ENCODE measurements at places on chromosomes 1 and 21.
A peak's percentile ranks its signal among the peaks of the same experiment; 100 is the strongest.

DNA sequence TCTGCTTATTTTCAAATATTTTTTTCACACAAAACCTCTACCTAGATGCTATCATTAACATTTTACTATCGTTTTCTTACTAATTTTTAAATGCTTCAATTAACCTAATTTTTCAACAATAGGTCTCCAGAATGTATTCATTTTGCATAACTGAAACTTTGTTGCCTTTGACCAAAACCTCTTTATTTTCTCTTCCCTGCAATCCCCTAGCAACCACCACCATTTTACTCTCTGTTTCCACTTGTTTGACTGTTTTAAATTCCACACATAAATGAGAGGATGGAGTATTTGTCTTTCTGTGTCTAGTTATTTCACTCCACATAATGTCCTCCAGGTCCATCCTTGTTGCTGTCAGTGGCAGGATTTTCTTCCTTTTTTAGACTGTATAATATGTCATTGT is 9.5 kb upstream of the F13B start:
- no peak for DNase-seq

DNA sequence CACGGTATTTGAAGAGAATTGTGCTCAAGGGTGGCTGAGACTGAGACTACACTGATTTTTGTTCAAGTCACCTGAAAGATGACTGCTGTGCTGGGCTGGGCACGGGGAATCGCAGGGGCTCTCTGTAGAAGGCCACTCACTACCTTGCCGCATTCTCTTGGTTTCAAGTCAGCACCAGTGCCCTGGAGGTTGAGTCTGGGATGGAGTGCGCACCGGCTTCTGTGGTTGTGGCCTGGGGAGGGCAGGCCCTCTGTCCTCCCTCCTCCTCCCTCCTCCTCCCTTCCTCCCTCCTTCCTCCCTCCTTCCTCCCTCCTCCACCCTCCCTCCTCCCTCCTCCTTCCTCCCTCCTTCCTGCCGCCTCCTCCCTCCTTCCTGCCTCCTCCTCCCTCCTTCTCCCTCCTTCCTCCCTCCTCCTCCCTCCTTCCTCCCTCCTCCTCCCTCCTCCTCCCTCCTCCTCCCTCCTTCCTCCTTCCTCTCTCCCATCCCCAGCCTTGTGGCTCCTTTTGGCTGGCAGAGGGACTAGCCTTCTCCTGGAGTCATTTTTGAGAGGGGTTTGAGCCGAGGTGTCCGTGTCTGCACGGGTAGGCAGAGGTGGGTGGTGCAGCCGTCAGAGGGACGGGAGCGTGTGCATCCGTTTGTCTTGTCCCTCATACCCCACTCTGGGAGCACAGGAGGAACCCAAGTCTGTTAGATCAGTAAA is 9.5 kb downstream of the RER1 start:
- no peak for DNase-seq

GRCh38 chr1:19797827-19798226 is 1.9 kb downstream of the TMCO4 start:
- DNase-seq, result no peak

DNA sequence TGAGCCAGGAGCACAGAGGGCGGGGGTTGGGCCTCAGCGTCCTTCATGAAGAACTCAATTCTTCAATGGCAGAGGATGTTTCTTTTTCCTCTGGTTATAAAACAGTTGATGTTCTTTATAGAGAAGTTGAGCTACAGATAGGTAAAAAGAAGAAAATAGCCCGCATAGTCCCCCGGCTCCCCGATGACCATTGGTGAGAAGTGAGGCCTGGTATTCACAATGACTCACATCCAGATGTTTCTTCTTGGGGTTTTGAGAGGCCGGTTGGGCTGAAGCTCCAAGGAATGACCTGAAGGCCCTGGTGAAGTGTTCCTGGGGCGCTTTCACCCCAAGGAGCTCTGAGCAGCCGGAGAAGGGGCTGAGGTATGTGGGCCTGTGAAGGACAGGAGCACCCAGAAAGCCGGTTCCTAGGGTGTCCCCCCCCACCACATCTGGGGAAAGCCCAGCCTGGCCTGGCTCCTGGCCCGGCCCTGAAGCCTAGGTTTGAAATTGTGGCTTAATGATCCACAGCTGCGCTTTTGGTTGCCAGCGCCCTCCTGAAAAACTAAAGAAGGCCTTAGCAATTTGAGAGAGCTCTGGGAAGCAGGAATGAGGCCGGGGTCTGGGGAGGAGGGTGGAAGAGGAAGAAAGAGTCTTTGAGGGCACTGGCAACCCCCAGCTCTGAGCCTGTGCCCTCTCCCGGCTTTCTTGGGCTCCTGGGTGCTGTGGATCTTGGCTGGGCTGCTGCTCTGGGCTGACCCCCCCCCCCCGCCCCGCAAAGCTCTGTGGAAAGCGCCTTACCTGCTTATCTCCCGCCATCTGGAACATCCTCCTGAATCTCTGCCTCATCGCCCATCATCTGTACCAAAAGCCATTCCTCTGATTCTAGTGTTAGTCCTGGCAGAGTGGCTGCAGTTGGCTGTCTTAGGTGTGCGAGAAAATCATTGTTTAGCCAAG is 444.7 kb downstream of the CAMTA1 start:
- no peak for DNase-seq

DNA sequence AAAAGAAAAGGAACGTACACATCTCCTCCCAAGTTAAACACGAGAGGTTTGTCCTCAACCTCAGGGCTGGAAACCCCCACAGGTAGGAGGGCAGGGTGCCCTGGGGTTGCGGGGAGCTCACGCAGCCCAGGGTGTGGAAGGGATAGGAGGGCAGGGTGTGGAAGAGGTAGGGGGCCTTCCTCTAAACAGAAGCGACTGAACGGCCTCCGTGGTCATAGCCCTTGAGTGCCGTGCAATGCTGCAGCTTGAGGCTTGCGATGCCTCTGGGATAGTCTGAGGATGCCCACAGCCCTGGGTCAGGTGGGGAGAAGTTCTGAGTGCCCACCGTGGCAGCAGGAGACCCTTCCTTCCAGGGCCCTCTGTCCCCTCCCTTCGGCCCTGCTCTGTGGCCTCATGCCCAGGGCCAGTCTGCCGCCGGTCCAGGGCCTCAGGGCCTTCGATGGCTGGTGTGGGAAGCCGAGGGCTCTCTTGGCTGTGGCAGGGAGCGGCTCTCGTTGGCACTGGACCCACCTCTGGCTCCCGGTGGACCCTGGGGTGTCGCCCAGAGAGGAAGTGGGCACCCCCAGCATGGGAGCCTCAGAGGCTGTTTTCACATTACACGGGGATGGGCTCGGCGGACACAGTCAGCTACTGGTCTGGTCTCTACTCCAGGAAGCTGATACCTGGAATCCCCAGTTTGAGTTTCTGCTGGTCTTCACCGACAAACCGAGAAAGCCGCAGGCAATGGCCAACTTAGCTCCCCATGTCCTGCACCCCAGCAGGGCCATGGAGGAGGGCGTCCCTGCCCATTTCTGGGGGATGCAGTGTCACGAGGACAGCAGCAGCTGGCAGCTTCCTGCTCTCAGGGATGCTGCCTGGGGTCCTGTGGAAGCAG is 6.4 kb upstream of the CDK11B start:
- DNase-seq, result no peak

GRCh38 chr1:118878661-118879060 is 109.5 kb downstream of the TBX15 start:
- no peak for DNase-seq

DNA sequence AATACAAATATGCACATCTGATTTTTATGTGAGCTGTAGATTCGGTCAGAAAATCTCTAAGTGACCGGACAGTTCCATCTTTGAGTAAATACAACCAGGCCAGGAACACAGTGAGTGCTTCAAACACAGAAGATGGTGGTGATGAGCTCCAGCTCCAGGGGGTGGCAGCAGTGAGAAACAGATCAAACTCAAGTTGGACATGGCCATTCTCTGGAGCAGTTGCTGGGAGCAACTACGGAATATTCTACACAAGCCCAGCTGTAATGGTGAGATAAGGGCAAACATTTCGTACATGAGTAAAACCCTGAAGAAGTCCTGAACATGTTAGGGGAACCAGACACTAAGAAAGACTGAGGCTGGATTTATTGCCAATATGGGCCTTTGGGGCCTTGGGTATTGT is 100.7 kb downstream of the BARHL2 start:
- peak; percentile 39 for DNase-seq

DNA sequence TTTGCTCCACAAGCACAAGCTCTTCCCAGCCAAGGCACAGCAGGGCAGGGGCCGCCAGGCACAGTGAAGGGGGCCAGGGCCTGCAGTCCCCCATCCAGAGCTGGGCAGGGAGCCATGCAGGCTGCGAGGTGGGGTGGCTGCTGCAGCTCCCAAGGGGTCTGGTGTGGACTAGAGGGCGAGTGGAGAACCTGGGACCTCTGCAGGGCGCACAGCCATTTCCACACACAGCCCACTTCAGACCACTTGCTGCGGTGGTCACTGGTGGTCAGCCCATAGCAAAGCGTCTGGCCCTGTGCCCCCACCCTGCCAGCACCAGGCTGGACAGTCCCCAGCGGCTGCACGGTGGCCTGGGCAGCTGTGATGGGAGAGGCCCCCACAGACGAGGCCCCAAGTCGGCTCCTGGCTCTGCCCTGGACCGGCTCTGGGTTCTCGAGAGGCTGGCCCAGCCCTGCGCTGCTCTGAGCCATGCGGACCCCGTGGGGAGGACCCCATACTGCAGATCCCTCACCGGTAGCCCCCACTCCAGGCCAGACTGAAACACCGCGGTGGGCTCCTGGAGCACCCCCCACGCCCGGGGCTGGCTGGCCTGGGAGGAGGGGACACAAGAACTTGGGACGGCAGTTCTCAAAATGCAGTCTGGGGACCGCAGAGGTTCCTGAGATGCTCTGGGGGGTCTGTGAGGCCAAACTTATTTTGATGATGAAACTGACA is 47.1 kb upstream of the COL6A2 start:
- no peak for DNase-seq

DNA sequence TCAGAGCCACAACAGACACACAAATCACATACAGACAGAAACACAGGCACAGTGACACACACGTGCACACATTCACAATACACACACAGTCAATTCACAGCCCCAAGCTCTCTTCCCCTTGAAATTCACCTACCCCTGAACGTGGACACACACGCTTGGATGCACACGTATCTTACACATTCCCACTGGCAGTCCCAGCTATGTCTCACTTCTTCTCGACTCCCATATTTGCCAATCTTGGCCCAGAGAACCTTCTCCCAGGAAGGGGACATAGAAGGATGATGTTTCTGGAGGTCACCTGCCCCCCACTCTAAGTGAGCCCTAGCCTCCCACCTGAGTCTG is 1.6 kb downstream of the CRYBG2 start:
- no peak for DNase-seq

GRCh38 chr1:233080286-233080685 is 129.9 kb downstream of the NTPCR start:
- no peak for DNase-seq

DNA sequence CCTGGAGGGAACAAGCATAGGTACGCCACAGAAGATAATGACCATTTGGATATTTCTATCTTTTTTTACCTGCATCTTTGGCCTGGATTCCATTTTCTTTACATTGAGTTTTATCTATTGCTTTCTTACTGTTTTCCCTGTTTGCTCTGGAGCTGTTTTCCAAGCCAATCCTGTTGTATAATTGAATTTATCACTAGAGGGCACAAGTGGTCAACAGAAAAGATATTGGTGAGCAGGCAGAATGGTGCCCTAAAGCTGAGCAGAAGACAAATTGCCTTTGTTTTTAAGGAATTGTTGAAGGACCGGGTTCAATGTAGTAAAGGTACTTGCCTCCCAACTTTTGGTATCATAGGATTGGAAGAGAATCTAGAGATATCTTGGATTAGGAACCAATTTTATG is 152.8 kb downstream of the PPP1R12B start:
- peak; percentile 23 for DNase-seq

DNA sequence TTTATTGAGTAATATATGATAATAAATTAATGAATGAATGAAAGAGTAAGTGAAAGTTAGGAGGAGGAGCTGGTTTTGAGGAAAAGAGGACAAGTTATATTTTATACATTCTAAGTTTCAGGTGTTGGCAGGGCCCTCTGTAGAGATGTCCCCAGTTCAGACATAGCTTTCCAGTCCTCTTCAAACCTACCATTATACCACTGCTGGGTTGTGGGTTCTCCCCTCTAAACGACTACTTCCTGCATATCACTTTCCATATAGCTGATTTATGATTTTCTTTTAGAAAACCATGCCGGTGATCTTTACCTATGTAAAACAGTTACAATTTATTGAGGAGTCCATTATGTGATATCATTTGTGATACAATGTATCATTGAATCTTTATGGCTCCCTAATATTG is 116.9 kb downstream of the RUNX1 start:
- DNase-seq, result no peak

DNA sequence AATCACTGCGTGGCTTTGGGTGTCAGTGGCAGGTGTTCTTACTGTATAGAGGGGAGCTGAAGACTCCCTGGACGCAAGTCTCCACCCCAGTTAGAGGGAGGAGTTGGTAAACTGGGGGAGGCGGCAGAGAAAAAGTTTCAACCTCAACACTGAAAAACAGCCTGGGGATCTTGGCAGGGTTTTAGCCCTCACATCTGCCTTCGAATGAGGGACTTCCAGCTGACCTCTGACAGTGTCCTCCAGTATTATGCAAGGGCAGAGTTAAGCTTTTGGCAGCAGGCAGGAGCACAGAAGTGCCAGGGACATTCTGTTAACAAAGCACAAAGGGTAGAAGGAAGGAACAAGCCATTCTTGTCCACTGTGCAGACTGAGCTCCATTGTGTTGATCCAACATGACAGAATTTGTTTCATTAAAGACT is 41.2 kb upstream of the RAB4A start:
- no peak for DNase-seq

- DNase-seq, result peak; percentile 34
Observed at GRCh38 chr21:43767984-43768867, 7.9 kb downstream of the CSTB start.

GRCh38 chr1:186327331-186327730 is 47.7 kb downstream of the TPR start:
- DNase-seq, result no peak

DNA sequence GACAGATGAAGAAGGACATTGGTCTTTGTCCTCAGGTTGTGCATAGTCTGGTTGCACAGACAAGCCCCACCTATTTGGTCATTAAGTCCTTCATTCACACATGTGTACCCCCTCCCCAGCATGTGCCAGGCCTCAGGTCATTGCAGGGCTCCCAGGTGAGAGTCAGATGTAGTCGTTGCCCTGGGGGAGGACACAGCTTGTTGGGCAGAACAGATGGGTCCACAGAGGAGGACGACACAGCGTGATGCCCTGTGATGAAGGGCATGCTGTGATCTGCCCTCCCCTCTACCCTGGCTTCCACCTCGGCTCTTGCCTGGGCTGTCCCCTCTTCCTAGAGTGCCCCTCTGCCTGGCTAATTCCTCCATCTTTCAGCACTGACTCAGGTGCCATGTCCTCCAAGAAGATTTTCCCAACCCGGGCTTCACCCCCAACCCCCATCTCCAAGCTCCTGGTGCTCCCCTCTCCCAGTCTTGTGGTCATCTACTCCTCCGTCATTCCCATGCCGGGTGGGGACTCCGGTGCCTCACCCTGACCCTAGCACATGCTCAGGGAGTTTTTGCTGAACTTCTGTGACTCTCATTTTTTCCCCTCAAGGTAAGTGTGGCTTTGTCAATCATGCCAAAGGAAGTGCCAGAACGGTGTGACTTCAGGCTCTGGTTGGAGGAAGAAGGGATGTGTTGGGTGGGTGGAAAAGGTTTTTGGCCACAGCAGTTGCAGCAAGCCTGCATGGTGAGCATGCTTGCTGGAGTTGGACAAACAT is 220.5 kb downstream of the FOXD2 start:
- DNase-seq, result no peak

GRCh38 chr1:209386156-209386555 is 197.4 kb upstream of the CAMK1G start:
- no peak for DNase-seq

All from iPS-NIHi11 (cell line).